ENCODE measurements at places on chromosomes 1 and 21.

- DNase-seq: no peak
Measured at GRCh38 chr1:209569455-209570207, 13.9 kb upstream of the CAMK1G start.

GRCh38 chr1:233477359-233477758, 136.5 kb upstream of the KCNK1 start:
- DNase-seq: no peak

DNA sequence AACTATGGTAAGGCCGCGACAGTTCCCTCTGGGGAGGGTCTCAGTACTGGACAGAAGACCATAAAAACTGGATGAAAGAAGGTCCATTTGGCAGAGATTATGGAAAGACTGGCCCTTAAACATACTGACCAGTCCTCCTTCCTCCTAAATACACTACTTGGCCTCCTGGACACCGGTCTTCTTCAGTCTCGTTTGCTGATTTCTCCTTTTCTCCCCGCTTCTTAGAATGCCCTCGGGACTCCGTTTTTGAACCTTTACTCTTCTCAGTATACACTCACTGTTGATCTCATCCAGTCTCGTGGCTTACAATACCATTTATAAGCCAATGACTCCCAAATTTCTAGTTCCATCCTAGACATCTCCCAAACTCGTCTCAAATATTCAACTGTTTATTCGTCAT, 694 bp upstream of the MRPL9 start:
- DNase-seq: no peak

DNA sequence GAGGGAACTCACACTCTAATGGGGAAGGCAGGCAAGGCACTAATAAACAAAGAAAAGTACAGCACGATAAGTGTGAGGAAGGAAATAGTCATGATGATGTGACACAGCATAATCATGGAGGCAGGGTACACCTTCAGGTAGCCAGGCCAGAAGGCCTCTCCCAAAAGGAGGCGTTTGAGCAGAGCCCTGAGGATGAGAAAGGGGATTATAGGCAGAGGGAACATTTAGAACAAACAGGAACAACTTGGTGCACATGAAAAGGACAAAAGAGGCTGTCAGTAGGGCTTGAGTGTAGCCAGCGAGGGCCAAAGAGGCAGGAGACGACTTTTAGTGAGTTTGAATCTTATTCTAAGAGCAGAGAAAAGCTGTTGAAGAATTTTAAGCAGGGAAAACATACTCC, 33.4 kb upstream of the CRNN start:
- DNase-seq: no peak

DNA sequence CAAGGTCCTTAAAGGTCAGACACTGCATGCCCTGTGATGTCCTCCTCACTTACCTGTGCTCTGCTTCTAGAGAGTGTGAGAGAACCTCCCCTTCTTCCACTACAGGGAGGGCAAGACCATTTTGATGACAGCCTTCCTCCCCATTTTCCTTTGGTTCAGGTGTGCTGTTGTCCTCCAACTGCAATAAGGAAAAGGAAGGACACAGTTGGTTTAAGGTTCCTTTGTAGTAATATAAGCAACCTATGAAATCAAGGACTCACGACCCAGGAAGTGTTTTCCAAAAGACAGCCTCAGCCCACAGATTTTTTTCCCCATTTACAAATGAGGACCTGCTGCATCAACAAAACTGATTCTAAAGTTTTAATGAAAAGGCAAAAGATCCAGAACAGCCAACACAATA, 6.6 kb upstream of the CCDC17 start:
- no peak for DNase-seq

GRCh38 chr1:33165209-33165608, 16.6 kb downstream of the TRIM62 start:
- DNase-seq: no peak

- no peak for DNase-seq
Measured at GRCh38 chr1:189637041-189637440, 840.6 kb downstream of the BRINP3 start.

DNA sequence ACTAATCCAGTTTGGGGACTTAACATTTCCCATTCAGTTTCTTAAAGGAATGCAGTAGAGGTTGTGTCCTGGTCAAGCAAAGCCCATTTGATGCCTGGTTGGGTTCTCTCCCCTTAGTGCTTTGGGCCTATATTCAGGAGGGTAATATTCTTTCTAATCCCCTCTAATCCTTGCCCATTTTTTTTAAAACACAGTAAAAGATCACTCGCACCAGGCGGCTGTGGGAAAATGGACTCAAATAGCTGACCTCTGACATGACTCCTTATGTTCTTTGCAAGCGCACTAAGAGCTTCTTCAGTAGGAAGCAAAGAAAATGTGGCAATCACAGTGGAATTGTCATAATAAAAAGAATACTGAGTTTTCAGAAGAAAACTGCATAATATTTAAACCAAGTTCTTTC, 49.9 kb downstream of the WNT2B start:
- DNase-seq: no peak

GRCh38 chr1:44693900-44694299, 19.4 kb downstream of the ARMH1 start:
- DNase-seq: no peak

- DNase-seq: no peak
Measured at GRCh38 chr1:197825541-197825940, 50.3 kb upstream of the DENND1B start.
